IPS DF 19.7 (cell line): ENCODE measurements at places on chromosomes 1 and 21.

GRCh38 chr1:26023826-26024225 is 2.3 kb downstream of the EXTL1 start:
- DNase-seq = no peak

GRCh38 chr21:44564886-44565598 is 6.4 kb upstream of the KRTAP10-3 start:
- no peak for DNase-seq

- DNase-seq = no peak
These were observed 10.2 kb downstream of the EEIG2 start for GRCh38 chr1:108570128-108570527.

DNA sequence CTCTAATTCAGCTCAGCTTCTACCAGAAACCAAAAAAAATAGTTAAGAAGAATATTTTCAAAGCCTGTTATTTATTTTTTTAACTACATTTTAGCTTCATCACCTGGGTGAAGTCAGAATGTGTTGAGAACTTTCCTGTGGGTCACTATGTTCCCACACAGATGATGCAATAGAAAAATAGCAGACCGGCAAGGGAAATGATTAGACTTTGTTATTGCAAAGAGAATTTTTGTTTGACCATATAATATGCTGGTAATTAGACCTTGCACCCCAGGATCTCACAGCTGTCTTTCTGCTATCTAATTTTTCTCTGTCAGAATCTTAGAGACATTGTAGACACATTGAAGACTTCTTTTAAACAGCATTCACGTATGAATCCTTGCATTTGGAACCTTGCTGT is 299.3 kb downstream of the TBX15 start:
- no peak for DNase-seq

GRCh38 chr1:236257216-236257615 is 24.5 kb downstream of the ERO1B start:
- no peak for DNase-seq

GRCh38 chr1:26789612-26789865 is 1.8 kb downstream of the PIGV start:
- DNase-seq = no peak
